ENCODE measurements at places on chromosomes 3 and 15. TPM values are rescaled to one million over a fixed set of nuclear protein-coding genes. Genes with fewer than 3 reads are reported as not detected.
A peak's percentile ranks its signal among the peaks of the same experiment; 100 is the strongest.

GRCh38 chr3:138434875-138435772, 708 bp downstream of the ESYT3 start:
- DNase-seq = peak; percentile 28

GRCh38 chr15:31402511-31403056, 75.9 kb downstream of the KLF13 start:
- peak; percentile 59 for DNase-seq

GRCh38 chr3:52742418-52743041, 28.2 kb downstream of the NEK4 start:
- peak; percentile 7 for DNase-seq

DNA sequence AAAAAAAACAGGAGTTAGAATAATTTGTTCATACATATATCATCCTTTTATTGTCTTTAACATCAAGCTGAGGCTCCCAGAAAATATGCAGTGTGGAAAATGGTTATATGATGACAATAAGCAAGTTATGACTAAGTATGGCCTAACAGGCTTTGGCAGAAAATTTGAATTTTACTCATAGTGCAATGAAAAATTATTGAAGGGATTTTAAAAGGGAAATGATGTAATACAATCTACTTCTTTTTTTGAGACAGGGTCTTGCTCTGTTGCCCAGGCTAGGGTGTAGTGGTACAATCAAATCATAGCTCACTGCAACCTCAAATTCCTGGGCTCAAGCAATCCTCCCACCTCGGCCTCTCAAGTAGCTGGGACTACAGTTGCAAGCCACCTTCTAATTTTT, 78.7 kb downstream of the FAIM start:
- no peak for DNase-seq

DNA sequence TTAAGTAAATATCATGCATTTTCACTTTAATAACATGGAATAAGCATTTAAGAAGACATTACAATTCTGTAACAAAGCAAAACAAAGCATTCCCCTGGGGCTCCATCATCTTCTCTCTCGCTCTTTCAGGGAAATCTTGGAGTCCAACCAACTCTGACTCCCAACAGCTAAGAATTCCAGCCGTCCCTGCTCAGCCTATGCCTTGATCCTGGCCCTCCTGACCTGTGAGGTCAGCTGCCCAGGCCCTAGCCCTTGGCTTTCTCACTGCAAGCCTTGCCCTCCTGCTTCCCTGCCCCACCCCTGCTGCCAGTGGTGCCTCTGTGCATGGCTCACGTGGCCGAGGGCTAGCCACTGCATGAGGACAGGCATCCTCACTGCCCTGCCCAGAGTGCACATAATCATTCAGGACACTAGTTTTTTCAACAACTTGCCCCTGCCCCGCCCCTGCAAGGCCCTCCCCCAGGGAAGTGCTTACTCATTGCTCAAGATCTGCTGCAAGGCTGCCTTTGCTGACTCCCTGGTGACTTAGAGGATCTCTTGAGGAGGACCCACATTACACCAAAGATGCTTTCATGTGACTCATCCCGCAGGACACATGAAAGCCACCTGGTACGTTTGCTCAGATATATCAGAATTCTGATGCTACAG, 37.6 kb downstream of the MTMR10 start:
- DNase-seq = no peak

GRCh38 chr15:28921919-28922706, 36.3 kb downstream of the APBA2 start:
- no peak for DNase-seq

GRCh38 chr15:55774113-55774970, 31.4 kb upstream of the PRTG start:
- peak; percentile 40 for DNase-seq

DNA sequence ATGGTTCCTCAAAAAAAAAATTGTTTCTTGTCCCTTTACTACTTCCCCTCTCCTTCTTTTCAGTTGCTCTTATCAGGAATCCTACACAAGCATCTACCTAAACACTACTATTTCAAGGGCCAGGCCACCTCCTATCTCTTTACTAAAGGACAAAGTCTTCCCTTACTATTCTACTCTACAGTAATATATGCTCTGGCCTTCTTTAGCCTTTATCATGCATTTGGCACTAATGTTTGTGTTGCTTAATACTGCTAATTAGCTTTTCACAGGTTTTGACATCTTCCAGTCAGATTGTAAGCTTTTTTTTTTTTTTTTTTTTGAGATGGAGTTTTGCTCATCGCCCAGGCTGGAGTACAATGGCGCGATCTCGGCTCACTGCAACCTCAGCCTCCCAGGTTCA, 5.3 kb downstream of the CEP19 start:
- no peak for DNase-seq

DNA sequence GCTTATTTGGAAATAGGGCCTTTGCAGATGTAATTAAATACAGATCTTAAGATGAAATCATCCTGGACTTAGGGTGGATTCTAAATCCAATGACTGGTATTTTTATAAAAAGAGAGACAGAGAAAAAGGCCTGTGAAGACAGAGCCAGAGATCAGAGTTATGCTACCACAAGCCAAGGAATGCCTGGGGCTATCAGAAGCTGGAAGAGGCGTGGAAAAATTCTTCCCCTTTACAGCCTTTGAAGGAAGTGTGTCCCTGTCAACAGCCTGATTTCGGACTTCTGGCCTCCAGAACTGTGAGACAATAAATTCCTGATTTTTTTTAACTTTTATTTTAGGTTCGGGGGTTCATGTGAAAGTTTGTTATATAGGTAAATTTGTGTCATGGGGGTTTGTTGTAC, 154.1 kb upstream of the CADPS start:
- no peak for DNase-seq

- DNase-seq = no peak
Observed at GRCh38 chr3:187773233-187774184, 28.2 kb upstream of the BCL6 start.

GRCh38 chr15:78012643-78013077, 64.9 kb downstream of the TBC1D2B start:
- peak; percentile 25 for DNase-seq

DNA sequence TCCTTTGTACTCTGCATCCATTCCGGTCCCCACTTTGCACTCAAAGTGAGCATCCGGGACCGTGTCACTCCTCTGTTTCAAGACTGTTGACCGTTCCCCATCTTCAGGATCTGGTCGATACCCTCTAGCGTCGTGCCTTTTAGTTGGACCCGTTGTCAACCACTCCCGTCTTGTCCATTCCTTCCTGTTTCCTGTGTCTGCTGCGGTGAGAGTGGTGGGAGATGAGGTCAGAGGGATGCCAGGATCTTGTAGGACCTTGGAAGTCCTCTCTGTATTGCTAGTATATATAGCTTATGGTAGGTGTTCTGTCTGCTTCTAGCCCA, 624 bp downstream of the BRK1 start:
- no peak for DNase-seq

GRCh38 chr3:50324351-50325112, 2.0 kb upstream of the HYAL2 start:
- peak; percentile 74 for DNase-seq

- DNase-seq = no peak
Observed at GRCh38 chr3:150995510-150995909, 23.0 kb upstream of the CLRN1 start.

DNA sequence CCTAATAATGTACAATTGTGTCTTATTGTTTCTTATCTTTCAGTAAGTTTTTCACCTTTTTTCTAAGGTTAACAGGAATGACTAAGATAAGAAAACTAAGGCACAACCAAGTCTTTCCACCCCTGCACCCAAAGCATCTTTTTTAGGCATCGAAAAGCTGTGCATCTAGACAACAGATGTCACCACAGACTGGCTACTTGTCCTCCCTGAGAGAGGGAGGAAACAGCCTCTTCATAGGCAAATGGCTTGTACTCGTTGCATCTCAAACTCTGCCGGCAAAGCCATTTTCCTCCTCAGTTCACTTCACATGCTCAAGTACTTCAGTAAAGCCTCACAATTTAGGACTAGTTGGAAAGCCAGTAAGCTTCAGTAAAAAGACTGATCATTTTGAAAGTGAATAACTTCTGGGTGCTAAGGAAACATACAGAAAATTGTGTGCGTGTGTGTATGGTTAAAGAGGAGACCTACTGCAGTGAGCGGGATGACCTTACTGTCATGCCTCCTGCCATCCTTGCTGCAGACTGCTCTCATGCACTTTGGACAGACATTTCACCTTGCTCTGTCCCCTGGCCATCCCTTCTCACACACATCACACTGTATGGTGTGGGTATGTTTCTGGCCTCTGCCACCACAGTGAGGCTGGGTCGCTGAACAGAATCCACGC, 36.5 kb upstream of the HACD2 start:
- no peak for DNase-seq

DNA sequence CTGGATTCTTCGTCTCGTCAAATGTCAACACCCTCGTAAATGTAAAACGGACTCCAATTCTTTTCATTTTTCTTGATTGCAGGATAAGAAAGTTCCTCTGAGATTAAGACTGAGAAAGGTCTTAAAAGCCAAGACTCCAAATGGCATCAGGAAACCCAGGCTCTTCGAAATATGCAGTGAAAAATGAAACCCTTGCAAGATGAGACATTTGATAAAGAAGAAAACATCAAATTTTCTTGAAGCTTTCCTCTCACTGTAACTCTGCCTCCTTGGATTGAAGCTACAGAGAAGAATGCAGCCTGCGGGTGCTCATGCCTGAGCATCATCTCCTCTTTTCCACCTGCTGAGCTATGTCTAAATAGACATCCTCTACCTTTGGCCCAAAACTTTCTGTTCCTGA, 342.4 kb upstream of the THBS1 start:
- no peak for DNase-seq

DNA sequence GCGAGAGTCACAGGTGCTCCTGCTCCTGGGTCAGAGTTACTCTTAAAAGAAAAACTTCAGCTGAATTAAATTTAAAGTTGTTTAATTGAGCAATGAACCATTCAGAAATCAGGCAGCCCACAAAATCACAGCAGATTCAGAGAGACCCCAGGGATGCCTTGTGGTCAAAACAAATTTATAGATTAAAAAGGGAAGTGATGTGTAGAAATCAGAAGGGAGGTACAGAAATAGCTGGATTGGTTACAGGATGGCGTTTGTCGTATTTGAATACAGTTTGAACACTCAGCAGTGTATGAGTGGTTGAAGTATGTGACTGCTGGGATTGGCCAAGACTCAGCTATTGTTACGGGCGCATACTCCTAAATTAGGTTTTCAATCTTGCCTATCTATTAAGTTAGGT, 58.6 kb downstream of the UACA start:
- DNase-seq = no peak

DNA sequence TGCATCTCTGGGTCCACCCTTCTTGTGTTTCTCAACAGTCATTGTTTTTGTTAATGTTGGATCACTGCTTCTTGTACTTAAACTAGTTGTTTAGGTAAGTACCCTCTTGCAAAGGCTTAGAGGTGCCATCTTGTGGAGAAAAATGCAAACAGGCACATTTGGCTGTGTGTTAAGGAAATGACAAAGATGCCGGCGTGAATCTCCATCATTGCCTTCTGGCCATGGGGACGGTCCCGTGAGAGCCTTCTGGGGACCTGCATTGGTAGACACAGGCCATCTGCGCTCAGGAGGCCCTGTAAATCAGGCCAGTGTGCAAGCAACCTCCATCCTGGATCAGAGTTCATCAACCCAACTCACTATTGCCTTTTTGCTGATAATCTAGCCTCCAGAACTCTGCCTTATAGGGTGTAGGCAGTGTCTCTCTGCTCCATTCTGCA, 158.6 kb upstream of the NR2E3 start:
- peak; percentile 74 for DNase-seq

GRCh38 chr3:13821126-13821525, 58.7 kb downstream of the WNT7A start:
- DNase-seq = no peak

DNA sequence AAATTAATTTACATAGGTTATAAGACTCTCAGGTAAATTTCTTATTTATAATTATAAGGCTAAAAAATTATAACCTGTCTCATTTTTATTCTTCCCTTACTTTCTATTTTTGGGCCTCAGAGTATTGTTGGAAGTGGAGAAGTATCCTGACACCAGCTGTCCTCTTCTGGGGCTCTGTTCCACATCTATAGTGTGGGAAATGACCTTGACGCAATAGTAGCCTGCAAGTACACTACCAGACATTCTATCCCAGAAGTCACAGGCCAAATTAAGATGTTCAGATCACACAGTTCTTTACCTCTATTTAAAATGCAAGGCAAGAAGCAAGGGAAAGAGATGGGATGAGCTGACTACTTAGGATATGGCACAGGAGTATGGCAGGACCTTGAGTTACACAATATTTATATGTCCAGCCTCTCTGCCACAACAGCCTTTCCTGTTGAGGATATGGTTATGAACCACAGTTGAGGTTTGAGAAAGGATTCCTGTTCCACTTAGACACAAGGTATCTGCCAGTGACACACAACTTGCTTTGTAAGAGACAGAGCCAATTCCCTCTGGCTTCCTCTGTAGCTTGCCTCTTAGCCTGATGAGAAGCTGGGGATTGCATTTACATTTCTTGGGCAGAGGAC, 158.0 kb upstream of the IL12A start:
- DNase-seq = no peak

GRCh38 chr3:136311968-136312367, 61.8 kb downstream of the PCCB start:
- no peak for DNase-seq

DNA sequence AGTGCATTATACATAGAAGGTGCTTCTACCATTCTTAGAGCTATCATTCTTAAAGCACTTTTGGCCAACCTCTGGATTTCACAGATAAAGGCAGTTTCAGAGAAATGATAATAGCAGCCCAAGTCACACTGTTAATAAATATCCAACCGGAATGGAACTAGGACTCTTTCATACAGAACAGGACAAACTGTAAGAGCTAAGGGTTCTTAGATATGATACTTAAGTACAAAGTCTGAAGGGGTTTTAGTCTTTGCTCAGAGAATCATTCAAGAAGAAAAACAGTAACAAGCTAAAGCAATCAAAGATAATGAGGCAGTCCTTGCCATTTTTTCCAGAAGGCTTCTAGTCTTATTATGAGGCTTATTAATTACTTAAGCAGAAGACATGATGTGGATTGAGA, 239.0 kb downstream of the ERC2 start:
- DNase-seq = no peak

- DNase-seq = no peak
Observed at GRCh38 chr3:127215714-127216414, 22.9 kb downstream of the PRR23E start.

GRCh38 chr3:191381303-191381702, 51.0 kb upstream of the UTS2B start:
- no peak for DNase-seq

GRCh38 chr3:98800401-98800800, 37.3 kb downstream of the ST3GAL6 start:
- no peak for DNase-seq

- DNase-seq = no peak
Observed at GRCh38 chr3:6622260-6622659, 238.7 kb upstream of the GRM7 start.

The TMC3 gene
- 0.21 TPM for total RNA-seq

The OR5K4 gene
- total RNA-seq = not detected

The CFAP91 gene
- total RNA-seq = 0.53 TPM

The AADACL2 gene
- not detected for total RNA-seq

The PEAK1 gene
- 42.0 TPM for total RNA-seq

The ZMYND10 gene
- total RNA-seq = 0.56 TPM

The FBXO22 gene
- total RNA-seq = 35.7 TPM

The SNRPN gene
- 511 TPM for total RNA-seq

The TPRG1 gene
- 0.48 TPM for total RNA-seq

The NME9 gene
- total RNA-seq = 5.1 TPM

The TGM5 gene
- not detected for total RNA-seq

The SERPINI2 gene
- not detected for total RNA-seq
